Stimulated activated naive CD8-positive, alpha-beta T cell treated with anti-CD3 and anti-CD28 coated beads, Interleukin-15, amount 100 ng/mL, for 72 hours (primary cell): ENCODE measurements at places on chromosomes 12 and 14.

DNA sequence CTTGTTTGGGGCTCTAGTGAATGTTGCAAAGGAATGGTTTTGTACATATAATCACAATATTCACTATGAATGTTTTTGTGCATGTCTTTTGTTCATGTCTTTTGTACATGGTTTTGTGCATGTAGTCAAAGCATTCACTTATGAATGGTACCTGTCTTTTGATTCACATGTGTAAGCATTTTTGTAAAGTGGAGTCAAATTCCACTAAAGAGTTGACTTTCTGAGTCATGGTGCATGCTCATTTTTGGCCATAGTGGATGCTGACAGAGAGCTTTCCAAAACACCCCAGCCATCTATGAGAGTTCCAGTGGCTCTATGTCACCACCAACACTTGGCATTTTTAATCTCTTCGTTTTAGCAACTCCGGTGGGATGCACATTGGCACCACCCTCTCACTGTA, 1185.9 kb upstream of the TMEM132C start:
- no peak for DNase-seq

DNA sequence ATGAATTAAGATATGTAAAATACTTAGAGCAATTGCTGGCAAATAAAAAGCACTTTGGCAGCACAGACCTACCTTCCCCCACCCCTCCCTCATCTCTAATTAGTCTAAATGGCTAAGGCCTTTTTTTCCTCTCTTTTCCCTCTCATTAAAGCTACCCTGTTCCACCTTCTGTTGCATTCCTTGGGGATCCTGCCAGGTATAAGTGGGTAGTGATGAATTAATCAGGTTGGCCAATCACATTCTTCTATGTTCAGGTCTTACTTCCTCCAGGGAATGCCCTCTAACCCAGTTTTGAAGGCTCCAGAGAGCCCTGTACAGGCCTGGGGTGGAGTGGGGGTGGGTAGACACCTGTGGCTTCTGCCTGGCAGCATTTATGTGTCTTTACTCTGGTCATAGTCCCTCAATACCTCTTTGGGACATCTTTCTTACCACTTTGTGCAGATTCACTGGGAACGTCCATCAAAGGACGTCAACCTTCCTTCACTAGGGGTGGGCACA, 28.4 kb downstream of the HSPB8 start:
- no peak for DNase-seq

- DNase-seq = no peak
Measured at GRCh38 chr12:26268841-26269561, 73.6 kb downstream of the SSPN start.

GRCh38 chr14:21098892-21099595, 589 bp upstream of the ZNF219 start:
- no peak for DNase-seq

- no peak for DNase-seq
Measured at GRCh38 chr14:56185992-56186391, 67.8 kb downstream of the PELI2 start.

- DNase-seq = no peak
Measured at GRCh38 chr12:13241833-13242488, 45.4 kb downstream of the EMP1 start.

GRCh38 chr12:61797266-61797665, 462.9 kb upstream of the USP15 start:
- no peak for DNase-seq

- DNase-seq = no peak
Measured at GRCh38 chr14:99194136-99194535, 77.9 kb downstream of the BCL11B start.

DNA sequence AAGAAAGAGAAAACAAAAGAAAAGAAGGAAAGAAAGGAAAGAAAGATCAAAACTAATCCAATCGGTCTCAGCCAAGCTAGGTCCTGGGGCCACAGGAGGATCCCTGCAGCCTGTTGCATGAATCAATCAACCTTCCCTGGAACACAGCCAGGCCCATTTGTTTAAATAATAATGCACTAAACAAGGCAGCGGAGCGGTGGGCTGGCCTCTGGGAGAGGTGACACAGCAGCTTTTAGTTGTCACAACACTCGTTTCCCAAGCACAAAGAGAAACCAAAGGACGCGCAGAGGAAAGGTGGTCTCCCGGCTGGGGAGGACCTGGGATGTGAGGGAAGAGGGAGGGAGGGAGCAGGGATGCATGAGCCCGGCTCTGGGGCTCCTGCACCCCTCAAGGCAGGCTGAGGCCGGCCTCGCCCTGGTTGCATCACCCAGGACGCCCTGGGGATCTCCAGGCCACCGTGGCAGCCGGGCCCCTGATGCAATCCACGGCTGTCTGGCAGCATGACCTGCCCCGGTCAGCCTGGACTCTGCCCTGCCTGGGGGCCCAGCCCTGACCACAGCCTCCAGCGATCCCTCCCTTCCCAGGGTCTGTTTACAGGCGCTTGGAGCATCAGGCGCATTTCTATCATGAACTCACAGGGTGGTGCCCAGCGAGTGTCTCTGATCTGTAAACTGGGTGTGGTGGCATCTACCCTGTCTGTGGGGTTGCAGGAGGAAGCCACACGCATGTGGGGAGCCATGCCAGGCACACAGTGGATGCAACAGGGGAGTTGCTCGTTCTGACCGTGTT, 32.5 kb downstream of the MMP17 start:
- peak; percentile 23 for DNase-seq

- DNase-seq = no peak
Measured at GRCh38 chr14:67018720-67019119, 170.5 kb upstream of the GARIN2 start.
